Stimulated activated CD4-positive, alpha-beta T cell treated with anti-CD3 and anti-CD28 coated beads, Interleukin-4, amount 100 ng/mL, for 48 hours (primary cell): ENCODE measurements at places on chromosomes 2 and 18.

DNA sequence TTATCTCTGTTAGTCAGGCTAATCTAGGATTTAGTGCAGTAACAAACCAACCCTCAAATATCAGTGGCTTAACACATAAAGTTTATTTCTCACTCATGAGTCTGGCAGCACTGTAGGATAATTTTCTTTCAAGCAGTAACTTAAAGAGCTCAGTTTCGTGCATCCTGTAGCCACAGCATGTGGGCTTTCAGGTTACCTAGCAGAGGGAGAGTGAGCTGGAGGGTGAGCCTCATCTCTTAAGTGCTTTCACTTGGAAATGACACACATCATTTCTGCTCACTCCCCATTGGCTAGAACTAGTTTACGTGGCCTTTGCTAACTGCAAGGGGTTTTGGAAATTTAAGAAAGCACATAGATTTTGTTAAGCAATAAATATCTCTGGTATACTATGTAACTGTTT, 96.9 kb downstream of the KCNS3 start:
- no peak for DNase-seq

DNA sequence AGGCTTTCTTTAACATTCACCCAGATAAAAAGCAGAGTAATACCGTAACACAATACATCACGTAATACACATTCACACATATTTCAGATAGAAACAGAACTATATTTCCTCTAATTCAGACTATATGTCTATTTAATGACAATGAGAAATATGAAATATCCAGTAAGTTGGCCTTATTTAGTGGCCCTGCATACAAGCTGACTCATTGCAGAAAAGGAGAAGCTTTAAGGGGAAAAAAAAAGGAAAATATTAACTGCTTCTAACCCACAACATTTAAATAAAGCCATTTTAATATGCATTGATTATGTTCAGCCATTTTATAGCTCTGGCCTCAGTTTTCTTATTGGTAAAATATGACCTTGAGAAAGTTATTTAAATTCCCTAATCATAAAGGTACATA, 94.8 kb downstream of the PPP1R1C start:
- DNase-seq = no peak

DNA sequence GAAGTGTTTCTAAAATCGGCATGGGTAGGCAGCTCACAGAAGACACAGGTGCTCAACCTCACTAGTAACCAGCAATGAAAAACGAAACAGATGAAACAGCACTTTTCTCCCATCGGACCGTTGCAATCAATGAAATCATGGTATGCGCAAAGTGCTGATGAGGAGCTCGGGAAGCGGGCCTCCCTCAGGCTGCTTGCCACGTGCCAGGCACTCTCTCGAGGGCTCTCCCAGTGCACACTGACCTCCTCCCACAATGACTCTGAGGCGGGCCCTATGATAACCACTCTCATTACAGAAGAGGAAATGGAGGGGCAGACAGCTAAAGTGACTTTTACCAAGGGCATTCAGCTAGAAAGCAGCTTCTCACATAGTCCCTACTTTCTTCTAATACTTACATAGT, 3.8 kb upstream of the ANKRD23 start:
- no peak for DNase-seq

DNA sequence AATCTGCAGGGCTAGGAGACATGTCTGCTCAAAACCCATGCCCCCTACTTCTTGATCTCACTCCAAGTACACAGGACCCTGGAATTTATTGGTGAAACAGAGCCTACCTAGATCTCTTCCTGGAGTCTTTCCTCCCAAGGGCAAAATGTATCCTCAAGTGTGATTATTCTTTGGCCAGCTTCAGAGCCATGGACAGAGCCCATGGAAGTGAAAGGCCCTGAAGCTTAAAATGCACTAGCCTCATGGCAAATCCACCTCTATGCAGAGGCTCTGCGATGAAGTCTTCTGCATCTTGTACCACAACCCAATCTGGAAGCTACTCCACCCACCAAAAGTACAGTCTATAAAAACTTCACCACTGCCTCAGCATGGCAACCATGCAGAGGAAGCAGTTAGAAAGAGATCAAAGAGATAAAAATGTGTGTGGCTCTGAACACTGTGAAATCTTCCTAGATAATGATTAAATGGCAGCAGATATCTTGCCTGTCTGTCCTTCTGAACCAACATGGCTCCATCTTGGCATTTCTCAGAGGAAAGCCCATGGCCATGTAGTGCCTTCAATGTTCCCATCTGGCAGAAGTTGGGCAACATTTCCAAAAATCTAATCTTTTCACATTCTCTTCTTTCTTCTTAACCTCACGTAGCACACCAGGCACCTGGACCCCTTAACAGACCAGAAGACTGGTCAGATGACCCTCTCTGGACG, 142.9 kb upstream of the KLF7 start:
- no peak for DNase-seq

DNA sequence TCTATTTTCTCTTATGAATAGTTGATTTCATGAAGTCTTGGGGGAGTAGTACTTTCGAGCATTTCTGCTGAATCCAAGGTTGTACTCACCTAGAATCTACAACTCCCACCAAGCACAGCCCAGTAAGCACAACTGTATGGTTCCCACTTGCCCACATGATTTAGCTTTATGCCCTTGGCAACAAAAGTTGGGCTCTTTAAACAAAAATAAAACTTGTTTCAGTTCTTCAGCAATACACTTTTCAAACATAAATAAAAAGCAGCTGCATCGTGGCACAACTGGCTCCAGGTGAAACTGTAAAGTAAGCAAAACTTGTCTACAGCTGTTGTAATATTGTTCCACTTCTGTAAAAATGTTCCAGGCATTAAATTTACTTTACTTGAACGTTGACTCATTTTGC, 99.8 kb upstream of the FSIP2 start:
- DNase-seq = no peak

- DNase-seq = peak; percentile 28
These were observed 21.9 kb downstream of the MRPL35 start for GRCh38 chr2:86221066-86221684.

DNA sequence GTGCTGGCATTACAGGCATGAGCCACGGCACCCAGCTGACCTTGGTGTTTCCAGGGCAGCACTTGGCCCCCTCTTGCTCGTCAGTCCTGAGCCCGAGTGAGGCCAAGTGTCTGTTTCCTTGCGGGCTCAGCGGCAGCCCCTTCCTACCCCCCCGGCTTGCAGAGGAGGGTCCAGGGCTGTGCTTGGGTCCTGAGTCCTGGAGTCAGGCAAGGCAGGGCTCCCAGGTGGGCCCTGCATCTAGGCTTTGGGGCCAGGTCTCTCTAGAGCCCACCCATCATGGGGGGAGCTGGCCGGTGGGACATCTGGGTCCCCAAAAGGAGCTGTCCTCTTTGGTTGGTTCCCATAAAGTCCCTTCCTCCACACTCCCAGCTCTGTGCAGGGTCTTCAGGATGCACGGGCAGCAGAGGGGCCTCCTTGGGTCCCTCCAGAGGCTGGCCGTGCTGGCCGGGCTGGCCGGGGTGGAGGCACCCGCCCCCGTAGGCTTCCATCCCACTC, 63.7 kb upstream of the HPCAL1 start:
- DNase-seq = no peak

DNA sequence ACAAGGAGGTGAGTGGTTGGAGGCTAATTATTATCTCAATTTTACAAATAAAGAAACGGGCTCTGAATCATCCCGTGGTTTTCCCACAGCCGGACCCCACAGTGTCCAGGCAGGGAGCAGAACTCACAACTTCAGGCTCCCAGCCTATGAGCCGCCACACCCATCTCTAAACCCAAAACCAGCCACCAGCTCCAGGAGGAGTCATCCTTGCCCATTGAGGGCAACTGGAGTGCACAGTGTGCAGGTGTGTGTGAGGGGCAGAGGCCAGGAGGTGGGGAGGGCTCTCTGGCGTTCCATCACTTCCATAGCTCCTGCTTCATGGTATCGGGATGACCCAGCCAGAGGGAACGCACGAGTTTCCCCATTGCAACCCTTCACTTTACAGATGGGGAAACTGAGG, 144.5 kb downstream of the CYP26B1 start:
- no peak for DNase-seq

DNA sequence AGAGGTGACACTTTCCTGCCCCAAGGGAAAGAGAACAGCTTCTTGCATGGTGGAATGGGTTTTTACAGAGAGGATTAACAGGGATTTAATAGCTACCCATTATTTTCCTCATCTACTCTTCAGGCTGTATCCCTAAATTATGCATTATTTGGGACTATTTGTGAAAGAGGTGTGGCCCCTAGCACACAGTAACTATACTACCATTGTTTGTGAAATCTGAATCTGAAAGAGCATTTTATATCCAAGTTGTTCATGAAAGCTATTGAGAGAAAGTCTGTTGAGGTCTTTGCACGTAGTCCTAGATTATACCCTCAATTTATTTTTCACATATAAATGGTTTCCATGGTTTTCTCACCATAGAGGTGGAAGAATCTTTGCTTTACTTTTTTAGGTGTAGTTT, 78.1 kb downstream of the SPTBN1 start:
- no peak for DNase-seq

DNA sequence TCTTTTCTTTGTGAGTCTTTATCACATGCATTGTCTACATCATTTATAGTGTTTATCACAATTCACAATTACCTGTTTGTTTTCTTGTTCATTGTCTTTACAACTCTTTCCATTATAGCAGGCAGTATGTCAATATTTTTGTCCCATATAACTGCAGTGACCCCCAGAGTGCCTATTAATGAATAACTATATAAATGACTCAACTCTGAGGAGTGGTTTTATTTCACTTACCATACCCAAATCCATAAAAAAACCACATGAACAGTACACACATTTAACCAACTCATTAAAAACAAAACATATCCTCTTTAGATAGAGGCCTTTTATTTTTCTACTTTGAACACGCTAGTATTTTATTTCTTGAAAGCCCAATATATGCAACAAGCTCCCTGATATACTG, 1419.1 kb upstream of the NXPH2 start:
- no peak for DNase-seq

- DNase-seq = no peak
These were observed 33.0 kb upstream of the PTH2R start for GRCh38 chr2:208373460-208374089.

GRCh38 chr2:101864426-101864825, 127.3 kb upstream of the IL1R2 start:
- no peak for DNase-seq

- DNase-seq = no peak
These were observed 195.1 kb downstream of the ACKR3 start for GRCh38 chr2:236764716-236765115.

GRCh38 chr2:96436961-96437360, 68.2 kb downstream of the NEURL3 start:
- DNase-seq = no peak

DNA sequence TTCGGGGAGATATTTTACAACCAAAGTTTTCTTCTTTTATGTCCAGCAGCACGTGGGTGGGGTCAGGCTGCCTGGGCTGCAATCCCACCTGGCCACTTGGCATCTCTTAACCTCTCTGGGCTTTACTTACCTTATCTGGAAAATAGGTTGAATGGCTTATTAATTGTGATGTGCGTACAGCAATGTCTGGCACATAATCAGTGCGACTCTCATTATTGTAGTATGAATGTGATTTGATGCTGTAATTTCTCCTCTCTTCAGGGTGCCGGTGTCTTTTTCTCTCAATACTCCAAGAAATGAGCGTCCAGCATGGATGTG, 2.0 kb upstream of the ZAP70 start:
- no peak for DNase-seq

GRCh38 chr2:224151161-224151560, 112.1 kb upstream of the SERPINE2 start:
- DNase-seq = no peak

DNA sequence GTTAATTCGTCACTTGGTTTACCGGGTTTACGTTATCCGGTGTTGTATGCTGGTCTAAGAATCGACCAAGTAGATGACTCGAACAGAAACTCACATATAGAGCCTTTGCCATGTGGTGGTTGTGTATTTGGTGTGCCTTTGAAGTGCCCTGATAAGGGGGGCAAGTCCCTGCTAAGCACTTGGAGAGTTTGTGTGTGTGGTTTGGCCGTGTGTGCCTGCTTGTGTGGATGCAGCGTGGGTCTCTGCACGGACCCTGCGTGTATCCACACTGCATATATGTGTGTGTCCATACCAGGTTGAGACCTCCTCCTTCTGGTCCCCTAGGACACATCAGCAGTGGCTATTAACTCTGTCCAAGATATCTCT, 2.4 kb upstream of the CELF4 start:
- DNase-seq = no peak

GRCh38 chr2:216394881-216395280, 17.4 kb upstream of the SMARCAL1 start:
- DNase-seq = no peak
